ENCODE measurements at places on chromosomes 6 and 20.
A peak's percentile ranks its signal among the peaks of the same experiment; 100 is the strongest.

DNA sequence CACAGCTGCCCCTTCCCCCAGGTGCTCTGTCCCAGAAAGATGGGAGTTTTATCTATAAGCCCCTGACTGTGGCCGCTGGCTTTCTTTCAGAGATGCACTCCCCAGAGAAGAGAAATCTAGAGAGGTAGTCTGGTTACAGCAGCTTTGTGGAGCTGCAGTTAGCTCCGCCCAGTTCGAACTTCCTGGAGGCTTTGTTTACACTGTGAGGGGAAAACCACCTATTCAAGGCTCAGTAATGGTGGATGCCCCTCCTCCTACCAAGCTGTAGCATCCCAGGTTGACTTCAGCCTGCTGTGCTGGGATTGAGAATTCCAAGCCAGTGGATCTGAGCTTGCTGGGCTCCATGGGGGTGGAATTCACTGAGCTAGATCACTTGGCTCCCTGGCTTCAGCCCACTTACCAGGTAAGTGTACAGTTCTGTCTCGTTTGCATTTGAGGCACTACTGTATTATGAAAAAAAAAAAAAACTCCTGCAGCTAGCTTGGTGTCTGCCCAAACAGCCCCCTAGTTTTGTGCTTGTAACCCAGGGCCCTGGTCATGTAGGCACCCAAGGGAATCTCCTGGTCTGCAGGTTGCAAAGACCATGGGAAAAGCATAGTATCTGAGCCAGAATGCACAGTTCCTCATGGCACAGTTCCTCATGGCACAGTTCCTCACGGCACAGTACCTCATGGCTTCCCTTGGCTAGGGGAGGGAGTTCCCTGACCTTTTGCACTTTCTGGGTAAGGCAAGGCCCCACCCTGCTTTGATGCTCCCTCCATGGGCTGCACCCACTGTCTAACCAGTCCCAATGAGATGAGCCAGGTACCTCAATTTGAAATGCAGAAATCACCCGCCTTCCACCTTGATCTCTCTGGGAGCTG, 275.0 kb downstream of the CENPW start:
- DNase-seq: no peak

DNA sequence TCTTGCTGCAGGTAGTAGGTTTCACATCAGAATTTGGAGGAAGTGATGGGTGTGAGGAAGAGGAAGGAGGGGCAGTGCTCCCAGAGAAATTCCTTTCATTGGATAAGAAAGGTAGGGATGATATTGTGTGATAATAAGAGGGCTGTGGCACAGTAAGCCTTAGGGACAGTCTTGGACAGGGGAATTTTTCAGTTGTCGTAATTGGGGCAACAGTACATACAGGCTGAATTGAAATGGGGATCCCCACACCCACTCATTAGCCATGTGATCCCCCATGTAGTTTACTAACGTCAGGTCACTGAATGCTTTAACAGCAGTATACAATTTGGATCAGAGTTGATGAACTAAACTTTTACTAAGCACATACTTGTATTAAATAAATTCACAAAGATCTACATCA, 79.4 kb downstream of the FOXO3 start:
- no peak for DNase-seq

DNA sequence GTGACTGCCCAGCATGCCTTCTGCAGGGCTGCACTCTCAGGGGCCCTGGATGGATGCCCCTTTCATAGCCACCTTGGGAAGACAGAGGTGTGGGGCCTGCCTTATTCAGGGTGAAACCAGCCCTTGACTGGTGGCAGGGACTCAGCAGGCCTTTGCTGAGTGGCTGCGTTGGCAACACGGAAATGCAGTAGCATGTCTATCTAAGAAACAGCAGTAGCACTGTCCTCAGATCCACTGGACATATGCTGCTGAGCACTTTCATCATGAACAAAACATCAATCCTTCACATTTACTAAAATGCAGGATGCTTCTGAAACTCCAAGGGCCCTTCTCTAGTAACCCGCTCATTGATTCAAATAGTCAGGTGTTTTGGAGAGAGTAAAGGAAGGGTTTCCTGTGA, 4.9 kb upstream of the TBXT start:
- DNase-seq: no peak

GRCh38 chr6:107962723-107963122, 4.7 kb upstream of the SEC63 start:
- no peak for DNase-seq

- no peak for DNase-seq
Observed at GRCh38 chr6:57248311-57248895, 26.3 kb upstream of the RAB23 start.

GRCh38 chr6:138752017-138752416, 21.6 kb upstream of the CCDC28A start:
- no peak for DNase-seq

GRCh38 chr6:139239064-139239463, 52.7 kb downstream of the TXLNB start:
- no peak for DNase-seq

GRCh38 chr6:5054245-5054873, 30.8 kb upstream of the PPP1R3G start:
- DNase-seq: no peak

DNA sequence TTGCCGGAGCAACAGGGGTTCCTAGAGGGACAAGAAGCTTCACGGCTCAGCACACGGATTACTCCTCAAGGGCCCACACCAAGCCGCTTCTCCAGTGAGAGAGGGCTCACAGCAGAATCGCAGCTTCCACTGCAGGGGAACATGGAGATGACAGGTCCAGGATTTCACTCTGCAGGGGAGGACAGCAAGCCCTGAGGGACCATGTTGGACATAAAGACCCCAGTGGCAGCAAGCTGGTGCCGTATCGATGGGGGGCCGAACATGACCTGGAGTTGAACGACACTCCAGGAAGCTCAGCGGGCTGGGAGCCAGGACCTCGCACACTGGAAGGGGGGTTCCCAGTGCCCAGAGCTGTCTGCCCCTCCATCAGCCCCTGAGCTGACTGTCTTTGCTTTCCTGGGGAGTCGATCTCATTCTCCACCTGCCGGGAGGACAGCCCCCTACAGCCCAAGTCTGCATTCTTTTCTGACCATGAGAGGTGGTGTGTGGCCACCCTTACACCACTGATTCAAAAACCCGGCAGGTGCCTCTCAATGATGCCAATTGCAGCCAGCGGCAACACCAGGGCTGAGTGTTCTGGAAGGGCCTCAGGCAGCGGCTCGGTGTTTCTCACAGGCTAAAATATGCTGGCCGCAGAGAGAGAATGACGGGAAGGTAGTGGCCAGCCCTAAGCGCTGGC, 194.5 kb upstream of the CDH4 start:
- no peak for DNase-seq

DNA sequence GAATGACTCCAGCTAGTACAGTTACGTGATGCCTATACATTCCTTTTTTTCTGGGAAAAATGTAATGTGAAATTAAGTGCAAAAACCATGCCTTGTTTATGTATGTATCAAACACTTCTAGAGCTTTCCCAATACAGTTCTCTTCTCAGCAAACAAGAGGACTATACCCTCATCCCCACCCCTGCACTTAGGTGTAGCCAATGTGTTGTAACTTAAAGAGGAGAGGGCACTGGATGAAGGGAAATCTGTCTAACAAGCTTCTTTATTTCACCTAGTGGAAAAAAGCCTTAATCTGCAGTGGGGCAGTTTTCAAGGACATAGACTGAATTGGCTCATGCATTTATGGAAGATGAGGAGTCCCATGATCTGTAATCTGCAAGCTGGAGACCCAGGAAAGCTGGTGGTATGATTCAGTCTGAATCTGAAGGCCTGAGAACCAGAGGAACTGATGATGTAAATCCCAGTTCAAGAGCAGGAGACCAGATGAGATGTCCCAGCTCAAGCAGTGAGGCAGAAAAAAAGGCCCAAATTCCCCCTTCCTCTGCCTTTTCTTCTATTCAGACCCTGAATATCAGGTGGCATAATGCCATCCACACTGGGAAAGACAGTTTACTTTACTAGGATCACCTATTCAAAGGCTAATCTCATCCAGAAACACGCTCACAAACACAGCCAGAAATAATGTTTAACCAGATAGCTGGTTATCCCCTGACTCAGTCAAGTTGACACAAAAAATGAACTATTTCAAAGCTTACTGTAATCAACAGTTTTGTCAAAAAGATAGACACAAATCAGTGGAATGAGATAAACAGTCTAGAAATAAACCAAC, 25.8 kb upstream of the SLC17A3 start:
- DNase-seq: no peak

GRCh38 chr20:57389695-57390603, 1.2 kb upstream of the RBM38 start:
- DNase-seq: peak; percentile 57

DNA sequence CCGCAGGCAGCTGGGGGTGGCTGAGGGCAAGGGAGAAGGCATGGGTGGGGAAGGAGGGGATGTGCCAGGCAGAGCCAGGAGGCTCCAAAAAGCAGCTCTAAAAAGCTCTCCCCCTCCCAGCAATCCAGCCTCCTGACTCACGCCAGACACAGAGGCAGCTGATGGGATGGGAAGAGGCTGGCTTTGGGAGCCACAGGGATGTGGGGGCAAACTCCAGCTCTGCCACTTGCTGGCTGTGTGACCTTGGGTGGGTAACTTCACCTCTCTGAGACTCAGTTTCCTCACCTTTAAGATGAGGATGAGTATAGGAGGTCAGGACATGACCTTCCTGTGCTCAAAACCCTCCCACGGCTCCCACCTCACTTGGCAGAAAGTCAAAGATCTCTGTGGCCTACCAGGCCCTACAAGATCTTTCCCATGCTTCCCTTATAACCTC, 148.9 kb downstream of the CEBPB start:
- DNase-seq: no peak

- peak; percentile 62 for DNase-seq
Observed at GRCh38 chr6:15464211-15464725, 198.6 kb downstream of the DTNBP1 start.

GRCh38 chr20:63972312-63973159, 2.8 kb upstream of the ZNF512B start:
- no peak for DNase-seq

- DNase-seq: no peak
Observed at GRCh38 chr6:163422550-163422949, 8.0 kb downstream of the QKI start.

- no peak for DNase-seq
Observed at GRCh38 chr6:48959251-48960060, 503.6 kb downstream of the MMUT start.

DNA sequence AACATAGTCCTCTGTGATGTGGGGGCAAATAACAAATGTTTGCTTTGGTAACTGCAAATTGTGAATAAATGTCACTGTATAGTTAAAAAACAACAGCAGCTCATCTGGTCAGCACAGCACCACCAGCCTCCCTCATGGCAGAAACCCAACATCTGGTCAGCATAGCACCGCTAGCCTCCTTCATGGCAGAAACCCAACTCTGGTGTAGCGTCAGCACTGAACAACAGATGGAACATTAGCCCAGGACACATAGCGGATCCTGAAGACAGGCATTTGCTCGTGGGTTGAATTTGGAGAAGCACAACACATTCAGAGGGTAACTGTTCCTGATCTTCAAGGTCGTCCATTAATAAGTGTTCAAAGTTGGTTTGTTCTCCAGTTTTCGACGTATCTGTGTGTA, 265.9 kb downstream of the DLL1 start:
- no peak for DNase-seq

DNA sequence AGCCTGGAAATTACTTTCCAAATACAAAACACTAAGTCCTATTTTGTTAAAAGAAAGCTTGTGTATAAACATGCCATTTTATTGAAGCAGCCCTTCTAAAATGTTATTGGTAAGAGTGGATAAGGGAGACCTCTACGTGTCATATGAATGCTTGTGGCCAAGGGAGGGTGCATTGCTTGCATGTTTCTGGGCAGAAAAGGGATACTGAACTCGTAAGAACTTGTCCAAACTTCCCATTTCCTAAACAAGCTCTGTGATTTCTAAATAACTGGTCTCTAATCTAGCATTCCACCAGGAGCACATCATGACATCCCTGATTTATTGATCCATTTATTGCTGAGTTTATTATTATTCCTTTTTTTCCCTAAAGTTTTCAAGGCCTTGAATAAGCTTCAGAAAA, 474.1 kb downstream of the CD109 start:
- no peak for DNase-seq

DNA sequence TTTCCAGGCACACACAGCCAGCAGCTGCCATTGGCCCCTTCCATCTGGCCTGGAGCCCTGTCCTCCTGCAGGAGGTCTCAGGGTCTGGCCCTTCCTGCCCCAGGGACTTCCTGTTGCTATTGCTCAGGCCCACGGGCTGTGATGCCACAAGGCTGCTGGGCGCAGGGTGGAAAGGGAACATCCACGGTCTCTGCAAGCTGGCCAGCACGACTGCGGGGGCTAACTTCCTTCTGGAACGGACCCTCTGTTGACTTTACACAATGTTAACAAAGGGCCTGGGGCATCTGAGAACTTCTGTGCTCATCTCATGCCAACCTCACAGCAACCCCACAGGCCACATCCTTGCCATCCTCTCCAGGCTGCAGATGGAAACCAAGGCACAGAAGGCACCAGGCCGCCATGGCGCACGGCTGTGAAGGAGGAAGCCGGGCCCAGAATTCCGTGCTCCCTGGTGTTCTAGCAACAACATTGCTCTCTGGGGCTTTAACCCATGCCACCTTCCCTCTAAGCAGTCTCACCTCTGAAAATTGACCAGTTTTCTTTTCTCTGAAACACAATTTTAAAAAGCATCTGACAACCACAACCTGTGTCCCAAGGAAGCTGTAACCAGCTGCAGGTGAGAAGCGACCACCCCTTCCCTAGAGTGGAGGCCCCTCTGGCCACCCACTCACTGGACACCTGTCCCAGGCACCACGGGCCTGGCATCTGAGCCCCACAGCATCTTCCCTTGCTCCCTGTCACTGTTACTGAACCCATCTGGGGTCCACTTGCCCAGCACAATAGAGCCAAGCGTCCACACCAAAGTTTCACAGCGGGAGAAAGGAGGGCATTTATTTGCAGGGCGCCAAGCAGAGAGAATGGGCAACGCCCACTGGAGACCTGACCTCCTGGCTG, 261.3 kb downstream of the CDH4 start:
- no peak for DNase-seq

DNA sequence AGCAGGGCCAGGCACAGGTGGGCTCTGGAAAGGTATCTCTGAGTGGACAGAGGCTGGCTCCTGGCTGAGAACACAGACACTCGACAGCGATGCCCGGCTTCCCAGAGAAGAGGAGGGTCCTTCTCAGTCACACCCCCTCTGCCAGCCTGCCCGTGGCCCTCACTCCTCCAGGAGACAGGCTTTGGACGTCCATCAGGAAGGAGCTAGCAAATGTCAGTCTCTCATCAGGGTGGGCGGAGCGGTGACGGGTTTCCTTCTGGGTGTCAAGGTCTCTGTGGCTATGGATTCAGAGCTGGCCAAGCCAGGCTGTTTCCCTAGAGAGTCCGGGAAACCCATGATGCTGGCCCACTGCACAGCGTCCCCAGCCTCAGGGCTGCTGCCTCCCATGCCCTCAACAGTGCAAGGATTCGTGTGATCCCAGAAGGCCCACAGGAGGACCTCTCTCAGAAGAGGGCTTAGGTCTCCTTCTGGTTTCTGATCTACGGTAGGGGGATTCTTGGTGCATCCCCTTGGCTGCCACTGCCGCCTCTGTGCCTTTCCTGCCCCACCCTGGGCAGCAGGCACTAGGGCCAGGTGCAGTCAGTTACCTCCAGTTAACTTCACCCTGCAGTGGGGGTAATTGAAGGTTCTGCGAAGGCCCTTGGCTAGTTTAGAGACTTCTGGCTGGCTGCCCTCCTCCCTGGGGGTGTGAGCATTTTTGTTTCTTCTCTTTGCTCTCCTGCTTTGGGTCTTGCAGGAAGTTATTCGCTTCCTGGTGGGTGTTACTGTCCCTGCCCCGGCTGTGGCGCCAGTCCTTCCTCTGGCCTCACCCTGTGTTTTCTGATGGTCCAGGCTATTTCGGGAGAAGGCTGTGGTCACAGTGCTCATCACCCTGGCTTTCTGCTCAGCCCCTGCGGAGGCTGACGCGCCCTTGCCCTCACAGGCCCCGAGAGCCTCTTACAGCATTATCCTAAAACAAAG, 80.2 kb downstream of the CDH4 start:
- no peak for DNase-seq

All from CD4-positive, alpha-beta T cell (primary cell).